HFFc6 (cell line): ENCODE measurements at places on chromosomes 1 and 21. TPM values are rescaled to one million over a fixed set of nuclear protein-coding genes. Genes with fewer than 3 reads are reported as not detected.

CFH gene
- 19.6 to 22.9 TPM (median 20.0 TPM) in 3 replicates for total RNA-seq

GRCh38 chr1:17229379-17229778, 19.5 kb upstream of the PADI3 start:
- H3K27me3 ChIP-seq, result peaks cover 1% of the 10 kb centered on the region
- no peak overlapping the region for H3K27ac ChIP-seq
- H3K4me3 ChIP-seq, result no peak overlapping the region

TAF12 gene
- 30.4 to 37.0 TPM (median 34.6 TPM) in 3 replicates for total RNA-seq

DNA sequence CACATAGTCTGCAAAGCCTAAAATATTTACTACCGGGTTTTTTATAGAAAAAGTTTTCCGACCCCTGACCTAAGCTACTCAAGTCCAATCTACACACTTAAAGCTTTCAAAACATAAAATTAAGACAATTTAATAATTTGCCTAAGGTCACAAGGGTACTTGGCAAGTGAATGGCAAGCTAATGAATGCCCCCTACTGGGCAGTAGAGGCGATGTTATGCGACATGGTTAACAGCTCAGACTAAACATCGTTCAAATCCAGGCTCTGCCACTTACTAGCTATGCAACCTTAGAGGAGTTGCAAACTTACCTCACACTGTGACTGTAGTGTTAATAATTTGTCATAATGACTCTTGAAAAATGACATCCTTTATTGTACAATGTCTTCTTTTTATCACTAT, 317.2 kb upstream of the NFIA start:
- no peaks in the 10 kb centered on the region for H3K4me1 ChIP-seq
- no peaks in the 10 kb centered on the region for H3K27me3 ChIP-seq
- no peaks in the 10 kb centered on the region for H3K36me3 ChIP-seq

S100A7 gene
- not detected in 3 replicates for total RNA-seq

DNA sequence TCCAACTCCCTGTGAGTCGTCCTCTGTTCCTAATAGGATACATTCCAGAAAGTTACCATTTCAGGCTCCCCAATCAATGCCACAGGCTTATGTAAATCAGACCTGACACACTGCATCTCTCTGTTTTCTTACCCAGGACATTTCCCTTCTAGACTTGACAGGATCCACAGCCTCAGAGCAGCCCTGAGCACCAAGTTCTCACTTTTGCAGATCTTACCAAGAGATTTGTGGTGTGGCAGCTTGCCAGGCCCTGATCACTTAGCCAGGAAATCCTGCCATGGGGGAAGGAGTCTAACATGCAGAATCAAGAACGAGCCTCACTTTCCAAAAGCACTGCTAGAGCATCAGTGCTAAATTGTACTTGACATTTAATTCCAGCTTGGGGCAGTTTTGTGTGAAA, 202.9 kb downstream of the TBX15 start:
- H3K4me3 ChIP-seq, result no peak overlapping the region
- H3K4me1 ChIP-seq, result no peaks in the 10 kb centered on the region
- H3K27me3 ChIP-seq, result no peaks in the 10 kb centered on the region; the same call in 1 of the 2 replicates
- DNase-seq, result no peak

KRTAP15-1 gene
- not detected in 3 replicates for total RNA-seq

DNA sequence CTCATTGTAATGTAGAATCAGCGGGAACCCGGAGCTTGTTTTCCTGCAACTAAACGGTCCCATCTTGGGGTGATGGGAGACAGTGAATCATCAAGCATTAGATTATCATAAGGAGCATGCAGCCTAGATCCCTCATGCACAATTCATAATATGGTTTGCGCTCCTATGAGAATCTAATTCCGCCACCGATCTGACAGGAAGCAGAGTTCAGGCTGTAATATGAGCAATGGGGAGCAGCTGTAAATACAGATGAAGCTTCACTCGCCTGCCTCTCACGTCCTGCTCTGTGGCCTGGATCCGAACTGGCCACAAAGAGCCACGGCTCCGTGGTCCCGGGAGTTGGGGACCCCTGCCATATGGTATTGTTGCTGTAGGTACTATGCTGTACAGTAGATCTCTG, 1.6 kb downstream of the IFI44 start:
- no peak for DNase-seq
- no peak overlapping the region for H3K27ac ChIP-seq
- H3K4me1 ChIP-seq, result peaks cover 16% of the 10 kb centered on the region
- no peaks in the 10 kb centered on the region; the same call in 1 of the 2 replicates for H3K27me3 ChIP-seq

MPL gene
- not detected in 3 replicates for total RNA-seq

- H3K4me1 ChIP-seq, result no peaks in the 10 kb centered on the region
- no peak for DNase-seq
- no peaks in the 10 kb centered on the region; the same call in 1 of the 2 replicates for H3K27me3 ChIP-seq
- no peak overlapping the region for H3K27ac ChIP-seq
Measured at GRCh38 chr1:218985424-218985984, 188.2 kb upstream of the LYPLAL1 start.
